ENCODE measurements at places on chromosomes 3 and 15.
A peak's percentile ranks its signal among the peaks of the same experiment; 100 is the strongest.

DNA sequence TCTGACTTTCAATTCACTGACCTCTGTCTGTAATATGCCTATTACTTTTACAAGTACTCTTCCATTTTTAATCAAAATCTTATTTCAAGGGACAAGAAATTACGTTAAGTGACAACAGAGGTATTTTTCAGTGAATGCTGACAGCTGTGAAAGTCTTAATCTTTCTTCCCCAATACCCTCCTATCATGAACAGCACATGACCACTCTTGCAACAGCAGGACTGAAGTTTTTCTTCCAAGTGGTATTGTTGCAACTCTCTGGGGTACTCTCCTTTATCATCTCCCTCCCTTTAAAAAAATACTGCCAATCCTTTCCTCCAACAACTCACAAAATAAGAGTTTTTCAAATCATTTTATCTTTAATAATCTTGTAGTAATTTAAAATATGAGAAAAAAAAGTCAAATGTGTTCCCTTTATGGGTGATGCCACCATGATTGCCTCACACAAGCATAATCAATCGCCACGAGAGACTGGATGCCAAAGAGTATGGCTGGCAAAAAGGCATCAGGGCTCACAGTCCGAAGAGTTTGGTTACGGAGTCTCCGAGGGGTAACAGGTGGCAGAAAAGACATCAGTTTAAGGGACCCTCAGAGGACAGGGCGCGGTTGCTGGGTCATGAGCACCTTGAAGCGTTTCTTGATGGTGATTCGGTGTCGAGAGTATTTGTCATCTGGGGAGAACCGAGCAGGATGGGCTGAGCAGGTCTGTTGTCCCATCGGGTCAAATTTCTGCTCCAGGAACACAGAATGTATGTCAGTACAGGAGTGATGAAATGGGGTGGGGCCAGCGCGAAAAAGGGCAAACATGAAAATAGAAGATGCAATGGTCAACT is 1.3 kb downstream of the NOP10 start:
- no peak for DNase-seq

- no peak for DNase-seq
Observed at GRCh38 chr3:168260859-168261258, 165.1 kb upstream of the GOLIM4 start.

- no peak for DNase-seq
Observed at GRCh38 chr3:129687586-129688125, 81.2 kb upstream of the PLXND1 start.

DNA sequence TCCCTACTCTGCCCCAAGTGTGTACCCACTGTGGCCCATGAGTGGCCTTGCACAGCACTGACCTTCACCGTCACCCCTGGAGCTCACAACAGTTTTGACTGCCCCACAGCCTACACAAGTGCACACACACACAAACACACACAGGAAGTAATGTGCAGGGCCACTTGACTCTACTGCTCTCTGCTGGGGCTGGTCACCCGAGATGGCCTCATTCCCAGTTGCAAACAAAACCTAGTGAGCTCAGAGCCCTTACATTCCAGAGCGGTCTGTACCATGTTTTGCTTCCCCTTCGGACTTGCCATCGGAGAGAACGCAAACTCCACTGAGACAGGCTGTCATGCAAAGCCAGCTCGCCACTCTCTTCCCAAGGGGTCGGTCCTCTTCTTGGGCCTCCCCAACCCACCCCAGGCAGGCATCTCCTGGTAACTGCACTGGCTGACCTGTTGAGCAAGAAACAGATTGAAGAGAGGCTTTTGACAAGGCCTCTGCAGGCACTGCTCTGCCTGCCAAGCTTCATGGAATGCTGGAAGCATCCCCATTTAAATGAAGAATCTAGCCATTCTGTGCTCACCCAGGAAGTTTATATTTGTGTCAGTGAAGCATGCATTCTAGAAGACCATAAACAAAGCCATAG is 232.0 kb upstream of the IGF1R start:
- DNase-seq, result no peak

DNA sequence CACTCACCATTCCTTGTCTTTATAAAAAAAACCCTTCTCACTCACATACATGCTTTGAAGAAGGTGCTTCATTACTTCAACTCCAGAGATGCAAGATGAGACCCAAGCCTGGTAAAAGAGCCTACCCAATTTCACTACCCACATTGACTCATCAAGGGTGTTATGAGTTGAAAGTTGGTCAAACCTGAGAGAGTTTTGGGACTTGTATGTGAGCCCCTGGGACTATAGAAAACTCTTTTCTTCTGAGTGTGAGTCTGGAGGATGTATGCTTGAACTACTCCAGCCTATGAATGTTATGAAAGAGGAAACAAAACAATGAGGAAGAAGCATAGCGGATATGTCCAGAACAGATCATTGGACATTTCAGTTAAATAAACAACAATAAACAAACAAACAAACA is 106.5 kb upstream of the SATB1 start:
- no peak for DNase-seq

DNA sequence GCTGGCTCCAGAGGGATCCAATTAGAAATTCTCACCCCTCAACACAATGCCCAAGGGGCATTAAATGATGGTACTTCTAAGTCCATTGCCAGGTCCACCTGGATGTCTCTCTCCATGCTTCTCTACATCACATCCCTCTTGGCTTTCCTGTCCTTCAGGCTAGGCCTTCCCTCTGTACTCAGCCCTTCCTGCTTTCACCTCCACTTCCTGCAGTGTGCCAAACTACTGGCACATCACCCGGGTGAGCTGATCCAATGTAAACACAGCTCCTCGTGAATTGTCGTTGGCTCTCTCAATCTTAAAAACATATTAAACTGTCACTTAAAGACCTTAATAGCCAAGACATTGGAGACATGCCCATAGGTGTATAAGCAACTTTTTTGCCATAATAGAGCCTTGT is 4.0 kb downstream of the LMCD1 start:
- DNase-seq, result no peak

DNA sequence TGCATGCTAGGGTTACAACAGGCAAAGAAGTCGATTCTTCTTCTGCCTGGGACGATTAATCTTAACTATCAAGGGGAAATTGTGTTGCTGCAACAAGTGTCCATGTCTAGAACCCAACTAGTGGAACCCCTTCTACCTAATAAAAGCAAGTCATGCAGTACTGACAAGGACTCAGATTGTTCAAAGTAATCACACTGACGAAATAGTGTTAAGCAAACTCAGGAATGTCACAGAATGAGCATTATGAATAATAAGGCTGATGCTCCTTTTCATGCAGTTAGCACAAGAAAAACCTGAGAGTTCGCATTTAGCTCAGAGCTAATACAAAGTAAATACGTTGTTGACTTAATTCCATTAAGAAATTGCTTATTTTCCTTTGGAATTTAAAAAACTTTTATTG is 47.5 kb upstream of the TRIM42 start:
- DNase-seq, result no peak

DNA sequence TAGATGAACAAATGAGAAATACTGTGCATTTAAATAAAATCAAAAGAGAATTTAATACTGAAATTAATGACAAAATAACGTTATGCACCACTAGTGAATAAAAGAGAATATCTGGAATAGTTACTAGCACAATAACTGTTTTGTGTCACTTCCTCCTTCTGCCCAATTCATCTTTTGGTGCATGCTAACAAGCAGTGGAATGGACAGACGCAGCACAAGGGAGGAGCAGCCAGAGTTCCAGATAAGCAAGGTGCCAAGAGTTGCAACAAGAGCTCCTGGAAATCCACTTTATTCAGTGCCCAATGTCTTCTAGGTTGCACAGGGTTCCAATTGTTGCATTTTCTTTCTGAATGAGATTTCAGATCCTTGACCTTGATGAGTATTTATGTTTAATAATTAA is 66.5 kb upstream of the PLXND1 start:
- no peak for DNase-seq

GRCh38 chr3:188229177-188229576 is 75.2 kb downstream of the LPP start:
- no peak for DNase-seq

DNA sequence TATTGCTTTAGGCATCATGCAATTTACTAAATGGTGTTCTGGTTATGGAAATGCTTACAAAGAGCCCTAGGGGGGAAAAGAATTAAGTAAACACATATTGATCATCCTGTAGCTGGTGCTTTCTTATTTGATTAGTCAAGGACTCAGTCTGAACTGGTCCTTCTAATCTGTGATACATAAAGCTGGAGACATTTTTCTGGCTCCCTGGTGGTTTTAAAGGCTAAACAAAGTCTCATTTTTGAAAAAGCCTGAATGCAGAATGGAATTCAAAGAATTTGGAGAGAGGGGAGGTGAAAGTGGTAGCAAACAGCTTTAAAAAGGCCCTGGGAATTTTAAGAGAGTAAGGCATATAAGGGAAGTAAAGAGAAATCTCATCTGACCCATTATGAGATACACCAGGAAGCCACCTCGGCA is 149.7 kb downstream of the RBMS3 start:
- DNase-seq, result no peak

DNA sequence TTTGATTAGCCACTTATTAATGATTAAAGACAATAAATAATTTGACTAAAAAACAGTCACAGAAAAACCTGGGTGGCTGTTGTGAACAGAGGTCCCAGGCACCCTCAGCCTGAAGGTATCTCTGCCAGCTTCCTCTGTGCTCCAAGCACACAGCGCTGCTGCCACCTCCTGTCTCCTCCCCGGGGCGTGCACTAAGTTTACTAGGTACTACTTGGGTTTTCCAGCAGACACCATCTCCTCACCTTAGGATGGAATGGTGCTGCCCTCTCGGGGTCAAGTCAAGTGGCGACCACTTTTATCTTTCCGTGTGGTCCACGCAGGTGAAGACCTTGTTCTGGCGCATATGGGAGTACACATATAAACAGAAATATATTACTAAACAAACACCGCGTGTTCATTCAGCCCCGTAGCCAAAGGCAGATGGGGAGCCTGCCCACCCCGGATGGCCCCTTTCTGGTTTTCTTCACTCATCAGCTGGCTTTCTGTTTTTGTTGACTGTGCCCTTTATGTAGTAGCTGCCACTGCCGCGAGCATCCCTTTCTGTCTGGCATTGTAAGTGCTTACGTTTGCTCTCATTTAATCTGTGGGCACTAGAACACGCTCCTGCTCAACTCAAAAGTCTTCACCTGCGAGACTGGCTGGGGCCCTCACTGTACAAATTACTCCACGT is 128.0 kb downstream of the LRIG1 start:
- peak; percentile 17 for DNase-seq

GRCh38 chr3:123137001-123137400 is 64.7 kb upstream of the SEC22A start:
- DNase-seq, result no peak

DNA sequence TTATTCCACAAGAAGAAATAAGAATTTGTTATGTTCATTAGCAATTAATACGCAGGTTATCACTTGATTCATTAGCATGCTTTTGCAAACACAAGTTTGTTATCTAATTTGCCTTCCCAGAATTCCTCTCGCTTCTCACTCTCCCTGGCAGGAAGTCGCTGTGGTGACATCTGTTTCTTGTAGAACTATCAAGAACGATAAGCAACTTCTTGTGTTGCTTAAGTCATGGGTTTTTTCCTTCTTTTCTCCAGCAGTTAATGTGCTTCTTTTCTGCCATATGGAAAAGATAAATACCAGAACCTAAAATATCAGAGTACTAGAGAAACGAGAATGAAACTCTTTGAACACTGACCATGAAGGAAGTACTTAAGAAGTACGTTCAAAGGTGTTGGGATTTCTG is 99.8 kb upstream of the CHMP2B start:
- no peak for DNase-seq

DNA sequence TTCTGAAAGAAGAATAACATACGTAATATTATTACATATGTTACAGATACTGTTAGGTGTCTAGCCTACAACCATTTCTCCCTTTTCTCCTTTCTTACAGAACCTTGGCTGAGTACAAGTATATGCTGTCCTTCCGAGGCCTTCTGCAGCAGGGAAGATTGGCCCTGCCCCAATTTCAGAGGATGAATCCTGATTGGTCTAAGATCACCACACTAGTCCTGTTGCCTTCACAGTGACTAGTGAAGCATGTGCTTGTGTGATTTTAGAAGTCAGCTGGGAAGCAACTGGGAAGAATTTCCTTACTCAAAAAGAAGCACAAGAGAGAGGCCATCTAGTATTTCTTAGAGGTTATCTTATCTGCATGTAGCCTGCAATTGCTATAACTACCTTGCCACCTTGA is 30.6 kb upstream of the MECOM start:
- DNase-seq, result no peak

DNA sequence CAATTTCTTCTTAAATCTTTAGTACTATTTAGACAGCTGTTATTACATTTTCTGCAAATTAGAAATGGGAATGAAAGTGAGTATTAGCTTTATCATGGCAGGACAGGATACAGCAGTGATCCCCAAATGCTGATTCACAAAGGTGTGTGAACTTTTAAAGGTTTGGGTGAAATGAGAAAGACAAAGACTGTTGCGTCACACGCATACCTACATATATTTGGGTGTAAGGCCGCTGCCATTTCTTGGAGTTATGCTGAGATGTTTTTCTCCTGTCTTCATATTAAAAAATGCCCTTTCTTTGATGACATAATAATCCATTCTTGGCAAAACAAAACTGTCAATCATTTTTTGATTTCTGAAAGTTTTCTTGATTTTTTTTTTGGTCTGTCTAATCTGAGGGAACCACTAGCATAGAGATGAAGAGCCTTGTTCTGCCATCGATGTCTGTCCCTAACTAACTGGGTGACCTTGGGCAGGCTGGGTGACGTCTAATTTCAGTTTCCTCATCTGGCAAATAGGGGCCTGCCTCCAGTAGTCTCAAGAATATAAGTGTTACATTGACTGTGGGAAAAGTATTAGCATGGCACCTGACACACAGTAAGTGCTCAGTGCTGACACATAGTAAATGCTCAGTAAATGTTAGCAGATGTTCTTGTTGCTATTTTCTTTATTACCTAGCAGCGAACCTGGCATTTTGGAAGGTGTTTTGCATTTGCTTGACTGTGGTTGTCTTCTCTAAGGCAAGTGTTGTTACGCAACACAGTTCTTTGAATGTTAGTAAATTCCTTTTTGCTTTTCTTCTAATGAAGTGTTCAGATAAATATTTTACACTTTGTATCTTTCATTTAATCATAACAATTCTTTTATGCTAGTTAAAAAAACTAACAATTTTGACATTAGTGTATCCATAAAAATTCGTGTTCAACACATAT is 5.0 kb downstream of the MITF start:
- DNase-seq, result no peak

DNA sequence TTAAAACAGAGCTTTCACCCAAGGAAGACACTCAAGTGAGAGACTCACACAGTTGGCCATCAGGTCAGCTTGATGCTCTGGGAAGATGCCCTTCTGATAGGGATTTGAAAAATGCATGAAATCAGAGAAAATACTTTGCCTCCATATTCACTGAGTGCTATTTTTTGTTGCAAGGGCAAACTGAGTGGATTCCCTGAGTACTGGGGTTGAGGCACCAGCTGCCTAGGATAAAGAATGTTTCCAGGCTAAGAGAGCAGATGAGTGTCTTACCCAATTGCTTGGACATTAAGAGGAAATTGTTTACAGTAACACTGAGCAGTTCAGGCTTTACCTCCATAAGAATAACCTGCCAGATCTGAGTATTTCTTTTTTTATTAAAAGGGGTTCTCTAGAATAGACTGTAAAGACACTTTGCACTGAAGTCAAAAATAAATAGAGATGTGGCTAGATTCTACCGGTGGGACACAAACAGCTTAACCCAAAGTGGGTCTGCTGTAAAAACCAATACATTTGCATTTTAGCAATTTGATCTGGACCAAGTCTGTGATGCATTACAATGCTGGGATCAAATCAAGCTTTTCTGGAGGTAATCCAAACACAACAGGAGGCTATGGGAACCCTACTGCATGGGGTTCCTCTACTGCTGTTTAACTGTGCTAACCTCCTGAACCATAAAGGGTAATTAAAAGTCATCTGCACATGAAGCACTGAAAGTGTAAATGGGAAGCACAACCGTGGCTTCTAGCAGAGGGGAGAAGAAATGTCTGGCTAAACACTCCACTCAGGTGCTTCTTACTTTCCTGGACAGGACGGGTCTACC is 238.8 kb upstream of the WNT5A start:
- no peak for DNase-seq

Measured in activated CD4-positive, CD25-positive, alpha-beta regulatory T cell (primary cell).